ENCODE measurements at places on chromosomes 16 and 17. TPM values are rescaled to one million over a fixed set of nuclear protein-coding genes. Genes with fewer than 3 reads are reported as not detected.
A peak's percentile ranks its signal among the peaks of the same experiment; 100 is the strongest.

GRCh38 chr17:76036497-76037261, 9.6 kb upstream of the EVPL start:
- peaks cover 34% of the 10 kb centered on the region for H3K36me3 ChIP-seq
- H3K4me1 ChIP-seq, result peaks cover 23% of the 10 kb centered on the region
- H3K4me3 ChIP-seq, result no peak overlapping the region
- peak overlapping the region; percentile 60 for H3K27ac ChIP-seq
- no peak for DNase-seq

GRCh38 chr17:30379903-30380381, 1.2 kb downstream of the CPD start:
- no peak for DNase-seq
- H3K36me3 ChIP-seq, result peaks cover 3% of the 10 kb centered on the region
- peaks cover 50% of the 10 kb centered on the region for H3K4me1 ChIP-seq
- H3K4me3 ChIP-seq, result peak overlapping the region; percentile 90
- no peaks in the 10 kb centered on the region for H3K27me3 ChIP-seq

- DNase-seq, result no peak
- H3K36me3 ChIP-seq, result no peaks in the 10 kb centered on the region
- H3K27ac ChIP-seq, result no peak overlapping the region
- H3K4me3 ChIP-seq, result no peak overlapping the region
- H3K4me1 ChIP-seq, result no peaks in the 10 kb centered on the region
- no peaks in the 10 kb centered on the region for H3K27me3 ChIP-seq
Observed at GRCh38 chr16:4454623-4455022, 19.8 kb downstream of the NMRAL1 start.

- no peak overlapping the region for H3K4me3 ChIP-seq
- no peaks in the 10 kb centered on the region for H3K4me1 ChIP-seq
- no peak for DNase-seq
- H3K27me3 ChIP-seq, result no peaks in the 10 kb centered on the region
- no peak overlapping the region for H3K27ac ChIP-seq
Observed at GRCh38 chr17:32386844-32387243, 36.9 kb downstream of the ZNF207 start.

DNA sequence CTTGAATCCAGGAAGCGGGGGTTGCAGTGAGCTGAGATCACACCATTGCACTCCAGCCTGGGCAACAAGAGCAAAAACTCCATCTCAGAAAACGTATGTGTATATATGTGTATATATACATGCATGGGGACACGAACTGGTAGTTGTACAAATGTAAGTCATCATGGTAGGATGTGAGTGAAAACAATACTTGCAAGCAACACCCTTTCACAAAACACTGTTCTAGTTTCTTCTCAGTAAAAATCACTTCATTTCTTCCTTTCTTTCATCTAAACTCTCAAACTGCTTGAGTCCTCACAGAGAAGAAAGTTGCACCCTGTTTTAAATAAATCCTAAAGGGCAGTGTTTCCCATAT, 51.8 kb downstream of the METTL16 start:
- H3K27me3 ChIP-seq, result no peaks in the 10 kb centered on the region
- no peak overlapping the region for H3K27ac ChIP-seq
- no peak overlapping the region for H3K4me3 ChIP-seq
- H3K4me1 ChIP-seq, result no peaks in the 10 kb centered on the region
- no peak for DNase-seq

GRCh38 chr17:57236686-57237299, 19.5 kb upstream of the MSI2 start:
- no peak for DNase-seq
- peaks cover 3% of the 10 kb centered on the region for H3K4me1 ChIP-seq
- no peak overlapping the region for H3K27ac ChIP-seq

DNA sequence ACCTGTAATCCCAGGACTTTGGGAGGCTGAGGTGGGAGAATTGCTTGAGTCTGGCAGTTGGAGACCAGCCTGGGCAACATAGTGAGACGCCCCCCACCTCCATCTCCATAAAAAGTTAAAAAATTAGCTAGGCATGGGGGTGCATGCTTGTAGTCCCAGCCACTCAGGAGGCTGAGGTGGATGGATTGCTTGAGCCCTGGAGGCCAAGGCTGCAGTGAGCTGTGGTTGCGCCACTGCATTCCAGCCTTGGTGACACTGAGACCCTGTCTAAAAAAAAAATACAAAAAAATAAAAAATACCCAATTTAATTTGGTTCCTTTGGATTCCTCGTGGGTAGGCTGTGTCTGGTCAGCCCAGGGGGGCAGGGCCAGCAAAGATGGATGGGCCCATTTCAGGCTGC, 26.1 kb upstream of the TAC4 start:
- H3K36me3 ChIP-seq, result no peaks in the 10 kb centered on the region
- peaks cover 18% of the 10 kb centered on the region for H3K27me3 ChIP-seq
- H3K27ac ChIP-seq, result peak overlapping the region; percentile 67
- H3K4me3 ChIP-seq, result no peak overlapping the region
- DNase-seq, result no peak

DNA sequence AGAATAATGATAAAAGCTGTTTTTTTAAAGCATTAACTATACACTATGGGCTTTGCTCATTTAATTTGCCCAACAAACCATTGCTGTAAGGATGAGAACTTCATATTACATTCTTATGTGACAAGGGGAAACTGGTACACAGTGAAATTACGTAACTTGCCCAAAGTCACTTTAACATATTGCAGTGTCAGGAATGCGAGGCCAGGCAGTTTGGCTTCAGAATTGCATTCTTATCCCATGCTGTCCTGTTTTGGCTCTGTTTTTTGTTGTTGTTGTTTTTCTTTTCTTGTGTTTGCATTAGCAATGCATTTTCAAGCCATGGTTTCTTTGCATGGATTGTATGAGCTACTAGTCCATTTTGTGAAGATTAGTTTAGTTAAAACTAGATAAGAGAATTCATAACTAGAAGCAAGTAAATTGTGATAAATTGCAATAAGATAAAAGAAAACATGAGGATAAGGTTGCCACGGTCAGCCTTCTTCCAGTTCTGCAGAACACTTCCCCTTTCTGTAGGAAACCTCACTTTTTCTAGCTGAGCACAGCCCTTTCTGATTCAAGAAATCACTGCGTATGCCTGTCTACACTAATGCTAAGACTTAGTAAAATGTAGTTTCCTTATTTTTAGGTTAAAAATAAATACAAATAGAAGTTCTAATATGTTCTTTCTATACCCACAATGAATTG, 221.3 kb upstream of the KCNJ16 start:
- no peak overlapping the region for H3K27ac ChIP-seq
- peaks cover 3% of the 10 kb centered on the region for H3K36me3 ChIP-seq
- no peak for DNase-seq

- H3K36me3 ChIP-seq, result peaks cover 39% of the 10 kb centered on the region
- H3K27me3 ChIP-seq, result no peaks in the 10 kb centered on the region
- H3K4me1 ChIP-seq, result peaks cover 5% of the 10 kb centered on the region
- H3K27ac ChIP-seq, result no peak overlapping the region
Observed at GRCh38 chr17:31132977-31133376, 38.2 kb downstream of the NF1 start.

- H3K4me3 ChIP-seq, result no peak overlapping the region
- no peaks in the 10 kb centered on the region for H3K27me3 ChIP-seq
- H3K36me3 ChIP-seq, result no peaks in the 10 kb centered on the region
- H3K27ac ChIP-seq, result no peak overlapping the region
- no peak for DNase-seq
- H3K4me1 ChIP-seq, result no peaks in the 10 kb centered on the region
Observed at GRCh38 chr17:22484826-22485225, 792.5 kb downstream of the KCNJ18 start.

- no peak overlapping the region for H3K4me3 ChIP-seq
- H3K27me3 ChIP-seq, result peaks cover 51% of the 10 kb centered on the region
- H3K4me1 ChIP-seq, result peaks cover 5% of the 10 kb centered on the region
- no peak for DNase-seq
- no peak overlapping the region for H3K27ac ChIP-seq
- no peaks in the 10 kb centered on the region for H3K36me3 ChIP-seq
Observed at GRCh38 chr16:57884655-57885133, 82.4 kb upstream of the KIFC3 start.

DNA sequence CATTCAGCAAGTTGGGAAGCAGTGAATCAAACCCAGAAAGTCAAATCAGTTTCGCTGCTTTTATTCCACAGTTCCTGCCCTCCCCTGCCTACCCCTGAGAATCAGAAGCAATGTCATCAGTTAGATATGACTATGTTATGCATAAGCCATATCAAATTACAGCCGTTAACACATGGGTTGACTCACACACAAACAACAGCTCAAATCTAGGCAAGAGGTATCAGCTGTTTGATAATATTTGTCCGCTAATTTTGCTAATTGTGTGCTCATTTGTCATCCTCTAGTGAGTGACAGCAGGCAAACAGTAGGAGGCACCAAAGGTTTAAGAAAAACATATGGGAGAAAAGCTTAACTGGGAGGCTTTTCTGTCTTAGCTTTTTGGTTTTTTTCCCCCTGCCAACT, 327.4 kb upstream of the CCL2 start:
- no peaks in the 10 kb centered on the region for H3K36me3 ChIP-seq
- no peak overlapping the region for H3K4me3 ChIP-seq
- DNase-seq, result no peak
- no peak overlapping the region for H3K27ac ChIP-seq
- H3K4me1 ChIP-seq, result peaks cover 27% of the 10 kb centered on the region
- H3K27me3 ChIP-seq, result peaks cover 20% of the 10 kb centered on the region

DNA sequence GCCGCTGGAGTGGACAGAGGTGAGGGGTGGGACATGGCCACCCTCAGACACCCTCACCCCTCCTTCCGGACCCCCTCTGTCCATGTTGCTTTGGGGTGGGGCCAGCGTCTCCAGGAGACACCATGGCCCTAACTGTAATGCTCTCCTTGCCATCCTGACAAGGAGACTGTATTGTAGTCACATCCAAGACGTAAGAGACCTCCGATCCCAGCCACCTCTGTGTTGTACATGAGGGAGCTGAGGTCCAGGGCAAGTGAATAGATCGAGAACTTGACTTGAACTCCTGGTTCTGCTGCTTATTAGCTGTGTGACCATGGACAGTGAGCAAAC, 30.2 kb downstream of the POLR3E start:
- no peaks in the 10 kb centered on the region for H3K27me3 ChIP-seq
- H3K4me3 ChIP-seq, result no peak overlapping the region
- peaks cover 11% of the 10 kb centered on the region for H3K36me3 ChIP-seq
- H3K4me1 ChIP-seq, result no peaks in the 10 kb centered on the region

GRCh38 chr17:67995570-67996263, 552 bp downstream of the C17orf58 start:
- peaks cover 25% of the 10 kb centered on the region for H3K4me1 ChIP-seq
- H3K27ac ChIP-seq, result peak overlapping the region; percentile 68
- peak overlapping the region; percentile 90 for H3K4me3 ChIP-seq
- no peaks in the 10 kb centered on the region for H3K36me3 ChIP-seq

- peaks cover 13% of the 10 kb centered on the region for H3K36me3 ChIP-seq
- H3K27ac ChIP-seq, result peak overlapping the region; percentile 32
- H3K4me1 ChIP-seq, result peaks cover 20% of the 10 kb centered on the region
- no peak for DNase-seq
Observed at GRCh38 chr16:84577034-84577803, 40.7 kb downstream of the COTL1 start.

- no peaks in the 10 kb centered on the region for H3K36me3 ChIP-seq
- H3K27ac ChIP-seq, result peak overlapping the region; percentile 46
- H3K4me3 ChIP-seq, result peak overlapping the region; percentile 60
- H3K4me1 ChIP-seq, result peaks cover 23% of the 10 kb centered on the region
- peaks cover 50% of the 10 kb centered on the region for H3K27me3 ChIP-seq
- DNase-seq, result no peak
Observed at GRCh38 chr17:42424991-42425610, 2.0 kb upstream of the CAVIN1 start.

- H3K27ac ChIP-seq, result no peak overlapping the region
- H3K27me3 ChIP-seq, result no peaks in the 10 kb centered on the region
Observed at GRCh38 chr17:72822358-72823023, 270.0 kb downstream of the SLC39A11 start.

GRCh38 chr17:6639586-6640535, 650 bp downstream of the KIAA0753 start:
- H3K36me3 ChIP-seq, result peaks cover 3% of the 10 kb centered on the region
- peaks cover 18% of the 10 kb centered on the region for H3K4me1 ChIP-seq
- H3K27me3 ChIP-seq, result no peaks in the 10 kb centered on the region

DNA sequence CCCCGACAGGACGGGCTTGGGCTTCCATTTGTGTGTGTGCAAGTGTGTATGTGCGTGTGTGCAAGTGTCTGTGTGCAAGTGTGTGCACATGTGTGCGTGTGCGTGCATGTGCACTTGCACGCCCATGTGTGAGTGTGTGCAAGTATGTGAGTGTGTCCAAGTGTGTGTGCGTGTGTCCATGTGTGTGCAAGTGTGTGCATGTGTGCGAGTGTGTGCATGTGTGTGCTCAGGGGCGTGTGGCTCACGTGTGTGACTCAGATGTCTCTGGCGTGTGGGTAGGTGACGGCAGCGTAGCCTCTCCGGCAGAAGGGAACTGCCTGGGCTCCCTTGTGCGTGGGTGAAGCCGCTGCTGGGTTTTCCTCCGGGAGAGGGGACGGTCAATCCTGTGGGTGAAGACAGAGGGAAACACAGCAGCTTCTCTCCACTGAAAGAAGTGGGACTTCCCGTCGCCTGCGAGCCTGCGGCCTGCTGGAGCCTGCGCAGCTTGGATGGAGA, 23.1 kb upstream of the ITGAX start:
- no peaks in the 10 kb centered on the region for H3K36me3 ChIP-seq
- H3K4me1 ChIP-seq, result no peaks in the 10 kb centered on the region
- no peak overlapping the region for H3K27ac ChIP-seq

DNA sequence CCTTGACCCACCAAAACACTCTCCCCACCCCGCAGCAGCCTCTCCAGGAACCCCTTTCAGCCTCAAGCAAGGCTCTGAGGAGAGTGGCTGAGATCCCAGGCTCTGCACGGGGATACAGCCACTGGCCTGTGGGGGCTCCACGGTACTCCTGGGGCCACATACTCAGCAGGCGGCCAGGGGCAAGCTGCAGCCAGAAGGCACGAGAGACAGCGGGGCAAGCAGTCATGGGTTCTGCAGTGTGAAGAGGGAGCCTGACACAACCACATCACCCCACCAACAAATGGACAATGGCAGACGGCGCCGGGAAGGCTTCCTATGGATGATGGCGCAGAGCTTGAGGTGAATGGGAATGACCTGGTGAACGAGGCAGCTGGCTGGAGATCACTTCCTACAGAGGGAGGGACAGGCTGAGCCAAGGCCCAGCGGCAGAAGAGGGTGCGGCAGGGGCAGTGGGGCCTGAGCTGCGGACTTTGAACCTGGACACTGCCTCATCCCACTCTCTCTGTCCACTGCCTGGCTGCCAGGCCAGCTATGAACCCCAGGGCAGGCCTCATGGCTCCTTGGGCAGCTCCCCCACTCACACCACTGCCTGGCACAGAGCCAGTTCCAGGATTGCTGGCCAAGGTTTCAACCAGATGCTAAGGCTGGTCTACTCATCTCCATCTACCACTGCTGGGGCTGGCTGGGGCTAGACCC, 10.8 kb upstream of the BCAR1 start:
- H3K27ac ChIP-seq, result peak overlapping the region; percentile 66
- no peak for DNase-seq
- peaks cover 39% of the 10 kb centered on the region for H3K4me1 ChIP-seq
- H3K36me3 ChIP-seq, result no peaks in the 10 kb centered on the region

GRCh38 chr17:73099511-73099910, 7.0 kb upstream of the SLC39A11 start:
- H3K4me1 ChIP-seq, result no peaks in the 10 kb centered on the region
- DNase-seq, result no peak
- H3K36me3 ChIP-seq, result no peaks in the 10 kb centered on the region
- H3K27ac ChIP-seq, result no peak overlapping the region

Gene GNGT2
- 0.34 TPM for total RNA-seq

Gene IGF2BP1
- 104 TPM for total RNA-seq

Gene CIBAR2
- 4.9 TPM for total RNA-seq

Gene PPP4C
- 128 TPM for total RNA-seq

Gene HES7
- total RNA-seq, result not detected

Gene SDR42E2
- total RNA-seq, result not detected

Gene FOXO3B
- total RNA-seq, result 15.1 TPM

Gene SPATA22
- total RNA-seq, result not detected

Gene EPX
- not detected for total RNA-seq

Gene C17orf113
- total RNA-seq, result 2.1 TPM

Gene MYH1
- not detected for total RNA-seq

Gene WNT9B
- 0.89 TPM for total RNA-seq
